ENCODE measurements at places on chromosomes 4 and X.
A peak's percentile ranks its signal among the peaks of the same experiment; 100 is the strongest.

DNA sequence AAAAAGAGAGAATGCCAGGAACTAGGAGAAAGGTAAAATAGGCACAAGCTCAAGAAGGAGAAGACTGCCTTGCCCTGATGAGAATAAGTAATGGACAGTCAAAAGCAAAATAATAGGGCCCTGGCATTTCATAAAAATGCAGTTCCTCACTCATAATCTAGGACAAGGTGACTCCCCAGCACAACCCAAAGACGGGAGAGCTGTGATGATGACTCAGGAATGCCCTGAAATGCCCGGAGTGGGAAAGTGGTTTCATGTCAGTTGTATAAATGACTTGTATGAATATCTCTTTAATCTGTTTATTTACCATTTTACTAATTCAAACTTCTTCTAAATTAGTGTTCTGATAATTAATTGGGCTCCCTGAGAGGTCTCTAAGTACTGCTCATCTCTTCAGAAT is 28.8 kb upstream of the SETD7 start:
- DNase-seq = no peak

- DNase-seq = peak; percentile 57
Observed at GRCh38 chrX:19225909-19226308, 103.6 kb upstream of the ADGRG2 start.

- no peak for DNase-seq
Observed at GRCh38 chr4:176323511-176324160, 3.9 kb downstream of the SPCS3 start.

- DNase-seq = peak; percentile 92
Observed at GRCh38 chr4:11487868-11488544, 59.3 kb upstream of the HS3ST1 start.

GRCh38 chr4:76758290-76758882 is 139.6 kb downstream of the SOWAHB start:
- peak; percentile 64 for DNase-seq

- peak; percentile 19 for DNase-seq
Observed at GRCh38 chr4:115154826-115155225, 41.4 kb upstream of the NDST4 start.

DNA sequence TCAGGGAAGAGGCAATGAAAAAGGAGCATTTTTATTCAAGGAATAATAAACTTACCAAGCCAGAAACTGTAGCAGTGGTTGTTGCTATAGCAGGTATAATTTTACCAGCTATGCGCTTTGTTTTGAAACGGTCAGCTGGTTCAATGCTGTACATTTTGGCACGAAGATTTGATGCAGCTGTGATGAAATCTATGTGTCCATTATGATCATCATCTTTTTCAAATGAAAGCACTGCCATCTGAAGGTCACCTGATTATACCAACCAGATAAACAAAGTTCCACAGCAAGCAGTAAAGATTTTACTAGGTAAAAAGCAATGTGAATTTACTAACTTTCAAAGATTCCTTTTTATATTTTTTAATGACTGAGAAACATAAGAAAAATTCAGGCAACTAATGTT is 66.4 kb downstream of the STAP1 start:
- DNase-seq = no peak

GRCh38 chr4:61049018-61049417 is 151.1 kb upstream of the ADGRL3 start:
- DNase-seq = peak; percentile 30

DNA sequence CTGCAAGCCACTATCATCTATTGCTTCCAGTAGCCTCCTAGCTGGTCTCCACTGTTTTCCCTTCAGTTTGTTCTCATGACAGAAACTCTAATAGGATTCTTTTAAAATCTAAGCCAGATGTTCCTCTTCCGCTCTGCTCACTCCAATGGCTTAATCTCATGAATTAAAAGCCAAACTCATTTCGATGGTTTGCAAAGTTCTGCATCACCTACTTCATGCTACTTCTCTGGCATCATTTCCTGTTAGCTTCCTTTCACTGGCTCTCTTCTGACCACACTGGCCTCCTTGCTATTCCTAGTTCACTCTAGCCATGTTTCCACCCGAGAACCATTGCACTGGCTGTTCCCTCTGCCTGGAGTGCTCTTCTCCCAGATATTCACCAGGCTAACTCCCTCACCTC is 102.0 kb upstream of the LSM6 start:
- DNase-seq = peak; percentile 2

- DNase-seq = peak; percentile 80
Observed at GRCh38 chr4:76896614-76897535, 1.1 kb downstream of the SOWAHB start.

DNA sequence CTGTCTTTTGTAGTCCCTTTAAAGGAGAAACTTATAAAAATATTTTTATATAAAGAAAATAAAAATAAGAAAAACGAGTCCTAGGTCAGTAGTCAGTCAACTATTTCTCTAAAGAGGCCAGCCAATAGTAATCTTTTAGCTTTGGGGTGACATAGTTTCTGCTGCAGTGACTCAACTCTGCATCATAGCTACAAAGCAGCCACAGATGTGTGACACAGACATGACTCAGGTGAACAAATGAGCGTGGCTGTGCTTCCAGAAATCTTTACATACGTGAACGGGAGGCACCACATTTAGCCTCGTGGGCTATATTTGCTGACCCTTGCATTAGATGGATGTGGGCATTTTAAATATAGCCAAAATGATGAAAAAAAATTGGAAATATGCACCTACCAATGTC is 1862.5 kb upstream of the TENM3 start:
- DNase-seq = peak; percentile 2

- DNase-seq = peak; percentile 46
Observed at GRCh38 chrX:37824491-37825214, 22.7 kb downstream of the DYNLT3 start.

DNA sequence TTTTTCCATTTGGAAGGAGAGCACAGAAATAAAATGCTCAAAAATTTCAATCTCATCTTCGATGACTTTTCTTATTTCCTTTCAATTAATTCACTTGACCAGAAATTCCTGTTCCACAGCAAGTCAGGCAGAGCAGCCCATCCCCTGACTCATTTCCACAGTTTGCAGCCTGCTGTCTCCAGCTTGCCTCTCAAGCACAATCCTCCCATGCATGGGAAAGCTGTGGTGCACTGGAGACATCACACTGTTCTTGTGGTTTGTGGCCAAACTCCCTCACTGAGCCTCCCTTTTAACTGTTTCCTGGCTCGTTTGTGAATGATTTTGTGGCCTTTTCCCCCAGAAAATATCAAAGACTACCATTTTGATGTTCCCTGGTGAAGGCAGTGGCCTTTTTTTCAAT is 114.0 kb upstream of the ENPEP start:
- DNase-seq = peak; percentile 46

GRCh38 chrX:46325312-46325877 is 219.8 kb downstream of the ZNF674 start:
- DNase-seq = peak; percentile 8
